ENCODE measurements at places on chromosomes 16 and 17.

DNA sequence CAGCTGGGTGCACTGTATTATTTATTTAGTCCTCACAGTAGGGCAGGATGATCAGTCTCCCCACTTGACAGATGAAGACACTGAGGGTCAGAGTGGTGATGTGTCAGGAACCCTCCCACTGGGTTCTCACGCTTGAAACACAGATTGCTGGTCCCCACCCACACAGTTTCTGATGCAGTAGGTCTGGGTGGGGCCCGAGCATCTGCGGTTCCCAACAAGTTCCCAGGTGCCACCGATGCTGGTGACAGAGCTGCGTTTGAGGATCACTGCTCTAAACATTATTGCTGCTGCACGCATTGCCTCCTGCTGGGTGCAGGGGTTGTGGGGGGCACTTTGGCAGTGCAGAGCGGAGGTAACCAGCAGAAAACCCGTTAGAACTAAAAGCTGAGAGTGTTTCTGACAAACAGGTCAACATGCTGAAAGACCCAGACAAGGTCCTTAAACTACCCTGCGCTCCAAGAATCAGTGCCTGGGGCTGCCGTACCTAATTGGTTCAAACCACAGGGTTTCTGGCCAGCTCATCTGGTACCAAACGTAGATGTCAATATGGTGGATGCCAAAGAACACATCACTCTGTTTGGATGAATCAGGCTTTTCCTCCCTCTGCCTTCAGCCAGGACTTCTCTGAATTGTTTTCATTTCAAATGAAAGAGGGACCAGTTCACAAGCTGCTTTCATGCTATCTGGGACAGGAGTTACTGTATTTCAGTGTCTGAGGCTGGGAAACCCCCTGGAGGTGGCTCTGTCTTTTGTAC lies 76.0 kb downstream of the ABCC1 start:
- DNase-seq = peak; percentile 61

- no peak for DNase-seq
Measured at GRCh38 chr16:55376567-55377167, 52.7 kb downstream of the IRX6 start.

DNA sequence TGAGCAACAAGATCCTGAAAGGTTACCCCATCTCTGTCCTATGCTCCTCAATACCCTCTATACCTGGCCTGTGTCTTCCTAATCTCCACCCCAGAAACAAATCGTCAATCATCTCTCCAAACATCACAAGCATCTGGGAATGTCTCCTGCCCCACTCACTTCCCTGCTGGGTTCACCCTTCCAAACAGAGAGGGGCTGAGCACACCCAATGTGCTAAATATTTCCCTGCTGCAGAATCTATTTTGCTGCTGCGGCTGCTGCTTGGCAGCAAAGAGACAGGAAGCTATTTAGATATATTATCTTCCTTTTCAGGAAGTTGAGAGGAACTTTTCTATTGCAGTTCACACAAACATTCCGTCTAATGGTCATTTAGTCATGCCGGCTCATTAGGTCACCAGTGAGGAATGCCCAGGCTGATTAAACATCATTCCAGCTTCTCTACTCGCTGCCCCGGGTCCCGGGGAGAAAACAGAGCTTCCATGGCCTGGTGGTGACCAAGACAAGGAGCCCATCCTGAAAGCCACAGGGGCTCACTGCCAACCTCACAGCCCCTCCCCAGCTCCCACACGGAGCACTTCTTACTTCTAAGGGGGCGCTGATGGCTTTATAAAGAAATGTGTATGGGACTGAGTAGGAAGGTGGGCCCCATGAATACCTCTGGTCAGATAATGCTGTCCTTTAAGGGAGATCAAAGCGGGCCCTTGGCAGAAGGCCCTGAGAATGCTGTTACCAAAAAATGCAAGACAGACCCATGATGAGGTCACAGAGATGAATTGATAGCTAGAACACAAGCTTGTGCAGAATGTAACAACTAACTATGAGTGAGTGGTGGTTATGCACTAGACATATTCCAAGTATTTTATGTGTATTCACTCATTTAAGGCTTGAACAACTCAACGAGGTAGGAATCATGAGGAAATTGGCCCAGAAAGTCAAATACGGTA lies 218.3 kb downstream of the SOX9 start:
- peak; percentile 69 for DNase-seq

GRCh38 chr17:29407856-29408255 lies 17.7 kb downstream of the TAOK1 start:
- DNase-seq = no peak

- peak; percentile 92 for DNase-seq
Measured at GRCh38 chr16:90077240-90077756, at the start of gene PRDM7. Gene PRDM7, minus strand, starts transcription at chr16:90077331. Its CDS starts 1,421 bp downstream, at chr16:90075910.

DNA sequence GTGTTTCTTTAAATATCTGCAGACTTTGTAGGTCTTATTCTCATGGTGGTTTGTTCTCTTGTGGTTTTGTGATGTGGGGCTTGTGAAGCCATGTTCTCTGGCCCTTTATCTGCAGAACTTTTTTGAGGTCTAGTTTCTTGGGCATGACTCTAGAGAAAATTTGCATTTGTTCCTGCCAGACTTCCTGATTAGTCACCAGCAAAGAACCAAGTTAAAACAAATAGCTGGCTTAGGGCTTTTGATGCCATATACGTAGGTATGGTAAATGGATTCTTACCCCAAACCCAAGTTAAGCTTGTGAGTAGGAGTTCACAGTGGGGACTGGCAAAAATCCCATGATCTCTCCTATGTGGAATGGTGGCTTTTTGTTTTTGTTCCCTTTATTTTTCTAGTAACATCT lies 68.7 kb upstream of the IRX3 start:
- no peak for DNase-seq

GRCh38 chr16:85918436-85918835 lies 19.5 kb downstream of the IRF8 start:
- no peak for DNase-seq

- DNase-seq = no peak
Measured at GRCh38 chr16:66036184-66036583, 330.3 kb upstream of the CDH5 start.

DNA sequence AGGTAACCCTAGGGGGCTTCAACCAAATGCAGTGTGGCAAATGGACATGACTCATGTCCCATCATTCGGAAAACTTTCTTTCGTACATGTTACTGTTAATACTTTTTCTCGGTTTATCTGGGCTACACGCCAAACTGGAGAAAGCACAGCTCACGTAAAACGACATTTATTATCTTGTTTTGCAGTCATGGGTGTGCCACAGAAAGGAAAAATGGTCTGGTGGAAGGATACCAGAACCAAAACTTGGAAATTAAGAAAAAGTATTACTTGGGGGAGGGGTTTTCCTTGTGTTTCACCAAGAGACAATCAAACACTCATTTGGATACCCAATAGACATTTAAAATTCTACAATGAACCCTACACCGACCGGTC lies 23.6 kb downstream of the ALOX15B start:
- DNase-seq = peak; percentile 5

DNA sequence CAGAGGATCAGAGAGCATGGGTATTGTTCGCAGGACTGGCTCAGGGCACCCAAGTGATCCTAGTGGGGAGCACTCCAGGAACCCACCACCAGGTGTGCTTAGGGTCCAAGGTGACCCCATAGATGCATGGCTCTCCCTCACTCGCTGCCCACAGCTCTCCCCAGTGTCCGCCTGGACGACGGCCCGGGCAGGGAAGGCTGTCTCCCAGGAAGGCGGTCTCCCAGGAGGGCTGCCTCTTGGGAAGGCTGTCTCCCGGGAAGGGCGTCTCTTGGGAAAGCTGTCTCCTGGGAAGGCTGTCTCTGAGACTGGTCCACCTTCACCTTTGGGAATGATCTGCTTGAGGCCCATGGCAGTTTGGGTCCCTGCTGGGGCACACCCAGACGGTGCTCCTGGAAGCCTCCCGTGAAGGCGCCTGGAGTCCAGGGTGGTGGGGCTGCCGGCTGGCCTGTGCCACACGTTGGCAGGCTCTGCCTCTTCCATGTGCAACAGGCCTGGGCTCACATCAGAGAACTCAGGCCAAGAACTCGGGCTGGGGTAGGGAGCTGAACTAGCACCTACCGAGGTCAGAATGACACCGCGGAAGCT lies 5.0 kb downstream of the ECI1 start:
- DNase-seq = no peak

DNA sequence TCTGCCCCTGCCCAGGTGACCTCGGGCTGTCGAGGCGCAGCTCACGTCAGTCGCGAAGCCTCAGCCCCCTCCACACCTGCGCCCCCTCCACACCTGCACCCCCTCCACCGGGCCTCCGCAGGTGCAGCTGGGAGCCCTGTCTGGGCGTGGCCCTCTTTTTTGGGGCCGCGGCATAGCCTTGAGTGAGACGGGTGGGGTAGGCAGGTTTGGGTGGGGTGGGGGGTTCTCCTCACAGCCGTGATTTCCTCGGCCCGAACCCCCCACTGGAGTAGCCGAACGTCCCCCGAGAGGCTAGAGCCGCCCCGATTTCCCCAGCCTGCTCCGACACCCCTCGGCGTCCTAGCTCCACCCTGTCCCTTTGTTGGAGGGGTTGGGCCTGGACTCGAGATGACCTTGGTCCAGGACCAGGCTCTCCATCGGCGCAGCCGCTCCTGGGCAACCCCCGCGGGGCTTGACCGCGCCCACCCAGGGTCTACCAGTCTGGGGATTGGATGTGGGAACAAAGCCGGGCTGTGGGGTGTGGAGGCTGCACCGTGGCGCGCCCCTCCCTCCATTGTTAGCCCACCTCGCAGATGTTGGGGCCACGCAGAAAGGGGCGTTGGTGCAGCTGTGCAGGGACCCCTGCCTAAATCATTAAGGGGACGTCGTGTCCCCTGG lies 626 bp downstream of the TUBB3 start:
- DNase-seq = no peak

- DNase-seq = no peak
Measured at GRCh38 chr16:71354156-71354555, 4.4 kb upstream of the CALB2 start.

GRCh38 chr16:25419681-25420080 lies 162.0 kb upstream of the ZKSCAN2 start:
- DNase-seq = no peak

GRCh38 chr17:78239489-78239931 lies 8.1 kb downstream of the TMEM235 start:
- DNase-seq = peak; percentile 33

DNA sequence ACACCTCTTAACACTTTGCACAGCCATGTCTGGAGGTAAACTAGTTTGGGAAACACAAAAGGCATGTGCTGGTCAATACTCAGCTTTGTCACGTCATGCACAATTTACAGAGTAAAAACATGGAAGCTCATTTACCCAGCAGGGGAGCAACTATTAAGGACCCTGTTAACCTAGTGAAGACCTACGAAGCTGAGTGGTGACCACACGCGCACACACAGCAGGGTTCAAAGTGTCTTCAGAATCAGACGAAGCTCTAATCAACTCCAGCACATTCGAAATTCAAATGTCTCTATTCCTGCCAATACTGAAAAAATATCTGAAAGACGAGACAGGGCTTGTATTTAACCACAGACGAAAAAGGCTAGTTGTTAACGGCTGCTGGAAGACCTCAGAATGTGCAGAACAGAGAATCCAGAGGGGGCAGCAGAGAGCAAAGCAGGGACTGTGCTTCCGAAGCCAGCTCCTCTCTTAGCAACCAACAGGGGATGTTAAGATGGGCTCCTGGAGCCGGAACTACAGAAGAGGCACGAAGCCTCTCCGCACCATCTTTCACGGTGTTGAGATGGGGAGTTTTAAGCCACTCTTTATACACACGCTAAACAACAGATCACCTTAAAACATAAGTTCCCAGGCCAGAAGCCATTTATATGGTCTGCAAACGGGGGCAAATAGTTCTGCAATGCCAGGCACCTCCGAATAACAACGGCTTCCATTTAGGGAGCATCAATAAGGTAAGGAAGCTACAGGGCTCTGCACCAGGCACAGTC lies 45.7 kb downstream of the CMTM4 start:
- DNase-seq = peak; percentile 75

DNA sequence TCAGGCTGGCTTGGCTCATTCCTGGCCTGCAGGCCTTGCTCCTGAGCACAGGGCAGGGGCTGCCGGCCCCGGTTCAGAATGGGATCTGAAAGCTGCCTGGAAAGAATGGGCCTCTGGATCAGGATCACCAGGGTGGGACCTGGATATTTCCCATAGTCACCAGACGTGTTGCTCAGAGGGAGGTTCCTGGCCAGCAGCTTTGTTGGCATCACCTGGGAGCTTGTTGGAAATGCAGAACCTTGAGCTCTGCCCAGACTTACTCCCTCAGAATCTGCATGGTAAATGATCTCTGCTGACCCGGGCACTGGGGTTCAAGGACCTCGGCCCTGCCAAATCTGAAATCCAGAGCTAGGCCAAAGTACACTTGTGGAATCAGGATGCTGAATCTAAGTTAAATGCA lies 29.5 kb upstream of the MED9 start:
- DNase-seq = no peak

DNA sequence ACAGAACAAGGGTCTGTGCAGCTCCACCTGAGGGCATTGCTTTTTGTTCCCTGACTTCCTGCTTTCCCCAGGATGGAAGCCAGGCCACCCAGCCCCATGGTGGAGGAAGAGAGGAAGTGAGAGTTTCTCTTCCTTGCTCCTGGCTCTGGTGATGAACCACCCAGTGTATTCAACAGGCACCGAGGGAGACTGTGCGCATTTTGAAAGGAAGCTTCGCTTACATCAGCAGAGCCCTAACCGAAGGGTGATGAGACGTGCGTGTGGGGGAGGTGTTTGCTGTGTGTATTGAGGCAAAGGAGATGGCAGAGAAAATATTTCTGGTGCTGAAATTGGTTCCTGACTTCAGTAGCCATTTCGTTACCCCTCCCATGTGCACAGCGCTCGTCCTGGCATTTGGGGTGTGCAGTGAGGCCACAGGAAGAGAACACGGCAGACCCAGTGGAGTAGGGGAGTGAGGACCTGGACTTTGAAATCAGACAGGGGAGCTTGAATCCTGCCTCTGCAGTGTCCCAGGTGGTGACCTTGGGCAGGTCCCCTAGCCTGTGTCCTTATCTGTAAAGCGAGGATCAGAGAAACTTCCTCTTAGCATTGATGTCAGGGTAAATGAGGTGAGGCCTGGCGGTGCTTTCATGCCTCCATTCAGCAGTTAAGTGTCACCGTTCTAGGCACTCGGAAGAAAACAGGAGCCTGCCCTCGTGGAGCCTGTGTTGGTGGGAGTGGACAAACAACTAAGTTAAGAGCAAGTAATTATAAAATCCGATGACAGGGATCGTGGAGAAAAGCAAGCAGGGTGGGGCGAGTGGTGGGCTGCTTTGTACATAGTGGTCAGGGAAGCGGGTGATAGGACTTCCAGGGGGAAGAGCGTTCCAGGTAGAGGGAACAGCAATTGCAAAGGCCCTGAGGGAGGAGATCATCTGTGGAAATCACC lies 7.4 kb downstream of the CMIP start:
- peak; percentile 65 for DNase-seq

DNA sequence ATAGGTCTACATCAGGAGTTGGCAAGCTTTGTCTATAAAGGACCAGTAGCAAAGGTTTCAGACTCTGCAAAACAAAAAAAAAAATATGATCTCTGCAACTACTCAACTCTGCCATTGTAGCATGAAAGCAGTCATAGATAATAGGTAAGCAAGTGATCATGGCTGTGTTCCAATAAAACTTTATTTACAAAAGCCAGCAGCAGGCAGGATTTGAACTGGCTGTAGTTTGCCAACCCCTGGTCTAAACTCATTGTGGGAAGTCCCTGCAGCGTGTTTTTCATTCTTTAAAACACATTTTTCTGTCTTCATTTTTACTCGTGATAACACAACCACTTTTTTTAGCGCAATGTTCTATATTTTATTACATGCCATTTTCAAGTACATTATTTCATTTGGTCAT lies 127.5 kb upstream of the COX10 start:
- DNase-seq = no peak

GRCh38 chr17:55405600-55405999 lies 16.0 kb downstream of the MMD start:
- no peak for DNase-seq

- no peak for DNase-seq
Measured at GRCh38 chr17:40903129-40903847, 18.2 kb upstream of the KRT20 start.

- DNase-seq = no peak
Measured at GRCh38 chr16:17318238-17318637, 152.5 kb downstream of the XYLT1 start.

Data from right cardiac atrium (tissue), 5 donors.